ENCODE measurements at places on chromosomes 2 and 18.

GRCh38 chr18:39421276-39421675 is 1855.7 kb upstream of the CELF4 start:
- no peak for DNase-seq

DNA sequence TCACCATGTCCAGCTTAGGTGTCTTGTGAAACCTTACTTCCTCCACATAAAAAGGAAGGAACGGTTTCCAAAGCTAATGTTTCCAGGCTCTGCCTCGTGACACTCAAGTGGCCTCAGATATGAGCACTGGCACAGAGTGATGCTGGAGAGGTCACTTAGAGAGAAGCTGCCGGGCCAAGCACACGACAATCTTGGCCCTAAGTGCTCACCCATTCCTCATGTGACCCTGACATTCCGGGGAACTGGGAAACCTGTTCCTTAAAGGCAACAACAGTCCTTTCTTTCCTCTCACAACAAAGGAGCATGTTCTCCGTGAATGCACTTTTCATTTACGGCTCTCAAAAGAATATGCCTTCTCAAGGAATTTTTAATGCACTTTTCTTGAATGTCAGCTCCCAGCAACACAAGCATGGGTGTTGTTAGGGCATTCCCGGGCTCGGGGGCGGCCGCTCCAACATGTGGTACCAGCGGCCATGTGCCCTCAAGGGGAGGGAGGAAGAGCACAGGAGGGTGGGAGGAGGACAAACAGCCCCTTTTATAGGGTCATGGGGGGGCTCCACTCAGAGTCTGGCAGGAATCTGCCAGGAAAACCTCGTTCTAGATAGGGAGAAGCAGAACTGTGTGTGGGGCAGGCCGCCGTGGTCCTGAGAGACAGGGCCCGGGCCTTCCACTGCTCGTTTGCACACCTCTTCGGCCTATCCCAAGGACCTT is 118.6 kb downstream of the MBP start:
- no peak for DNase-seq

DNA sequence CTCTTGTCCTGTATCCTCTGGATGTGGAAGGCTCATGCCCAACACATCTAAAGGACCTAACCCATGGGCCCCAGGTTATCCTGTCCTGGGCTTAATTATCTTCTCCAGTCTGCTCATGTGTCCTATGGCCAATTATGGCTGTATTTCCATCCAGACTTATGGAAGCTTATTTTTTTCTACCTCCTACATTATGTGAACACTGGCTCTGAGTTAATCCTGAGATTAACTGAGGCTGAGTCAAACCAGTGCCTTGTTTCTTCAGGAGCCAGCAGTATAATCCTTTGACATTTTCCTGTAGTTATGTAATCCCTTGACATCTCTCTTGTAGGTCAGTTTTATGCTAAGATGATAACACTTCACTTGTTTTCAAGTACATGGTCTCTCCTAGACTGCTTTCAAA is 213.6 kb downstream of the PMAIP1 start:
- no peak for DNase-seq

DNA sequence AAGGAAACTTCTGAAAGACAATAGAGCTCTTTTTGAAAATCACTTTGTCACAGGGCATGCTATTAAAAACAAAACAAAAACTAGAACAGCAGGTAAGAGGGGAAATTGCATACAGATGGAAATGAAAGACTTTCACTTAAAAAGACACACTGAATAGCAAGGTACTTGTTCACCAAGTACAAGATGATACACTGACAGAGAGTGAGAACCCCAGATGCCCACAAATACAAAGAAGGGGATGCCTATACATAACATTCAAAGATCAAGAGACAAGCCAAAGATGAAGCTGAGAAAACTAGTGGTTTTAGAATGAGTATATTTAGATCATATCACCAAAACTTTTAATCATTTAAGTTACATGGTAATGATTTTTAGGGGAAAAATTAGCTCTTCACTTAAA is 60.7 kb downstream of the ASXL2 start:
- DNase-seq: no peak

DNA sequence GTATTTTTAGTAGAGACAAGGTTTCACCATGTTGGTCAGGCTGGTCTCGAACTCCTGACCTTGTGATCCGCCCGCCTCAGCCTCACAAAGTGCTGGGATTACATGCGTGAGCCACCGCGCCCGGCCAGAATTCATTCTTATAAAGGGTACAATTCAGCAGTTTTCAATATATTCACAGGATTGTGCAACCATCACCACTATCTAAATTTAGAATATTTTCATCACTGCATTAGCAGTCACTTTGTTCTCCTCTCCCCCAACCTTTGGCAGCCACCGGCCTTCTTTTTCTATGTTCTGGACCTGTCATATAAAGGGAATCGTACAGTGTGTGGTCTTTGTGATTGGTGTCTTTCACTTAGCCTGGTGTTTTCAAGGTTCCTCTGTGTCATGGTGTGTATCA is 40.7 kb downstream of the TCF7L1 start:
- no peak for DNase-seq

GRCh38 chr2:158997037-158997790 is 28.8 kb downstream of the TANC1 start:
- DNase-seq: no peak

GRCh38 chr2:195662138-195662537 is 5.1 kb downstream of the SLC39A10 start:
- no peak for DNase-seq

Data from activated CD8-positive, alpha-beta memory T cell treated with anti-CD3 and anti-CD28 coated beads, Interleukin-2, amount 10 ng/mL, durations not matched to agents 7 days and 5 days (primary cell).